NB4 (cell line): ENCODE measurements at places on chromosomes 12 and 14.

GRCh38 chr12:98955284-98955683, 310.2 kb downstream of the APAF1 start:
- DNase-seq: peak; percentile 44

GRCh38 chr14:26598081-26598671, 343 bp upstream of the NOVA1 start:
- no peak for DNase-seq

DNA sequence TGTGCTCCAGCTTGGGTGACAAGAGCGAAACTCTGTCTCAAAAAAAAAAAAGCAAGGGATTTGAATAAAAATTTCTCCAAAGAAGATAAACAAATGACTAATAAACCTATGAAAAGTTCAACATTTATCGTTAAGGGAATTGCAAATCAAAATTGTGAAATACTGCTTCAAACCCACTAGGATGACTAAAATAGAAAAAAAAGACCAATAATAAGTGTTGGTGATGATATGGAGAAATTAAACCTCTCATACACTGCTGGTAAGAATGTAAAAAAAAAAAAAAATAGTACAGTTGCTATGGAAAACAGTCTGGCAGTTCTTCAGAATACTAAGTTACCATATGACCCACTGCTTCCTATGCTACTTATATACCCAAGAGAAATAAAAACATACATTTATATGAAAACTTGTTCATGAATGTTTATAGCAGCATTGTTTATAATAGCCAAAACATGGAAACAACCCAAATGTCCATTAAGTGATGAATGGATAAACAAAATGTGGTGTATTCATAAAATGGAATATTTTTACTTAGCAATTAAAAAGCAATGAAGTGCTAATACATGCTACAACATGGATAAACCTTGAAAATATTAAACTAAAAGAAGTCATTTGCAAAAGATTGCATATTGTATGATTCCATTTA, 39.4 kb upstream of the TMPRSS12 start:
- DNase-seq: no peak

GRCh38 chr12:110688446-110689280, at the start of gene HVCN1:
Gene HVCN1, minus strand, starts transcription at chr12:110689115. Its CDS starts 5,870 bp downstream, at chr12:110683245.
- DNase-seq: no peak

GRCh38 chr14:51846631-51847488, 13.6 kb upstream of the GNG2 start:
- DNase-seq: peak; percentile 99

GRCh38 chr14:47917344-47917954, 242.0 kb upstream of the MDGA2 start:
- peak; percentile 38 for DNase-seq

DNA sequence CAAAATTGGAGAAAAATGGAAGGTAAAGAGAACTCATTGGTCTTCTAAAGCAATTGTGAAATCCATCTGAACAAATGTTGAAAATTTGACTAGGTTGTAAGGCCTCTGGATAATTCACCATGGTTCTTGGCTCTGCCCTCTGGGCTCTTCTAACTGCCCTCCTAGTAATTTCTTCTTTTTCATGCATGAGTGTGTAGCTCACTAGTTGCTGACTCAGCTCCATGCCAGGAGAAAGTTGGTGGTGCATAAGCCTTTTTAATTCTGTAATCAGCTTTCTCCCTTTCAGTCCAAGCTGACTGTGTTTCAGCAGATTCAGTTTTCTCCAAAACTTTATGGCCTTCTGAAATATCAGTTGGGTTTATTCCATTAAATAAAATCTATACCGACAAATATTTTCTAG, 877.8 kb upstream of the ATXN7L3B start:
- no peak for DNase-seq

DNA sequence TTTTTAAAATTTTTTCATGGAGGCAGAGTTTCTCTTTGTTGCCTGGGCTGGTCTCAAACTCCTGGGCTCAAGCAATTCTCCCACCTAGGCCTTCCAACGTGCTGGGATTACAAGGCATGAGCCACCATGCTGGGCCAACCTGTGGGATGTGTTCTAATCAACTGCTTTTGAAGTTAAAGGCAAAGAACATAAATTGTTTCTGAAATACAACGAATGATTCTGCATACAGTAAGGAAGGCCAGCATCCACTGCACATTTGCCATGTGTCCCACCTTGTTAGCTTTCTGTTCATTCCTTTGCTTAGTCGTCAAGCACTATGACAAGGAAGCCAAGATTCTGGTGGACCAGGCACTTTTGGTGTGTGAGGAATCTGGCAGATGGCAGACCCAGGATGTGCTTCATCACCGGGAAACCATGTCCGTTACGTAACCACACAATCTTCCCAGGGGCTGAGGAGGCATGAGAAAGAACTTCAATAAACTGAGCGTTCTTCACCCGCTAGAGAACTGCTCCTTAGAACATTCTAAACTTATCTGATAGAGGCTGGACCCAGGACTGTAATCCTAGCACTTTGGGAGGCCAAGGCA, 24.5 kb downstream of the MOK start:
- peak; percentile 80 for DNase-seq

- no peak for DNase-seq
Measured at GRCh38 chr14:34231626-34232025, 230.4 kb downstream of the SPTSSA start.

DNA sequence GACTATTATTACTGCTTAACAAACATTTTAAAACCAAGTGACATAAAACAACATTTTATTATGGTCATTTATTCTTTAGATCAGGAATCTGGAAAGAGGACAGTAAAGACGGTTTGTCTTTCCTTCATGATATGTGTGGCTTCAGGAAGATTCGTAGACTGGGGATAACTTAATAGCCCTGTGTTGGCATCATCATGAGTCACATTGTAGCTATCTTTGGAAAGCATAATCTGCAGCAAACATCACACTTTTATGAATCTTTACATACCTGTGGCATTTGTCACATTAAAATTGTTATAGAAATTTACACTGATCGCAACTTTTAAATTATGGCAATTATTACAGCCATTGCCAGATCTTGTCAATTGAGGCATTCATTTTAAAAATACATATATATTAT, 397.1 kb downstream of the NOVA1 start:
- no peak for DNase-seq

GRCh38 chr12:3560295-3560620, 69.3 kb downstream of the PRMT8 start:
- no peak for DNase-seq

- DNase-seq: no peak
Measured at GRCh38 chr12:100024974-100025555, 40.3 kb upstream of the ANKS1B start.

- peak; percentile 24 for DNase-seq
Measured at GRCh38 chr12:88579161-88579517, 1.1 kb downstream of the KITLG start.

DNA sequence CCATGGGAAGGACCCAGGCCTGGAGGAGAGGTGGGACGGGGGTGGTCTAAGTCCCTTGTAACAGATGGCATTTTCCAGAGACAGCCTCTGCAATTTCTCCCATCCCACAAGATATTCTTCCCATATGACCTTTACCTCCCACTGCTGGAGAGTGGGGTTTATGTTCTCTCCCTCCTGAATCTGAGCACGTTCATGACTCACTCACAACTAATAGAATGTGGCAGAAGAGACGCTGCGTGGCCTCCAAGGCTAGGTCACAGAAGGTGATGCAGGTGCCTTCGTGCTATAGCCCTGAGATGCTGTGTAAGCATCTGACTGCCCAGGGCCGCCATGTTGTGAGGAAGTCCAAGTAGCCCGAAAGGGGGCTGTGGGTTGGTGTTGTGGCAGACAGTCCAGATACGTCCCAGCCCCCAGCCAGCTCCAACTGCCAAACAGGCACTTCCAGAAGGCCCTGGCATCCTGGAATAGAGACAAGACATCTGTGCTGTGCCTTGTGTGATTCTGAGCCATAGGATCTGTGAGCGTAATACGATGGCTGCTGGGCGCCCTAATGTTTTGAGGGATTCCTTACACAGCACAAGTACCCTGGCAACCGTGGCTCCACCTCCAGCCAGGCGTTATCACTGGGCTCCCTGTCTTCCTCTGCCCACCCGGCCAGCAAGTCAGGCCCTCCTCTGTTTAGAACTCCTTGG, 56.1 kb upstream of the NCOR2 start:
- no peak for DNase-seq

DNA sequence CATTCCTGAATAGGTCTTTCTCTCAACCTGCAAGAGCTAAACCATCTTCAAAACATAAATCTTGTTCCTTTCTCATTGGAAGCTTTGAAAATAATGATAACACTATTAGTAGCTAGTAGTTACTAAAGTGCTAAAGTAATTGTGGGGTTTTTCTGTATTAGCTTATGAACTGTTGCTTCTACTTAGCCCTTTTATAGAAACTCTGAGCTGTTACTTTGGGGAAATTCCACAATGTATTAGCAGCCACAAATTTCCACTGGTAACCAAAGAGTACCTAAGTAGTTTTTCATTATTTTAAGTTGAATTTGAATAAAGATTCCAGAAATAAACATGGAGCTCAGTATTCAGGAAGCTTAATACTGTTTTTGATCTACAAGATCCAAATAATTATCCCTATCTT, 6.4 kb upstream of the MAPK1IP1L start:
- DNase-seq: no peak

GRCh38 chr14:79473651-79474050, 737.7 kb downstream of the DIO2 start:
- no peak for DNase-seq

GRCh38 chr14:58488550-58488949, 61.0 kb downstream of the KIAA0586 start:
- peak; percentile 7 for DNase-seq
